ENCODE measurements at places on chromosomes 7 and 10. TPM values are rescaled to one million over a fixed set of nuclear protein-coding genes. Genes with fewer than 3 reads are reported as not detected.

Gene VWC2
- polyA plus RNA-seq, result 0.09 TPM

Gene GBX1
- 3.1 TPM for polyA plus RNA-seq

Gene SFMBT2
- 6.3 TPM for polyA plus RNA-seq

Gene CCDC172
- polyA plus RNA-seq, result not detected

Gene GPR26
- not detected for polyA plus RNA-seq

Gene FRAT1
- polyA plus RNA-seq, result 1.0 TPM

Gene OR2A42
- 0.34 TPM for polyA plus RNA-seq

Gene DDIT4
- 65.6 TPM for polyA plus RNA-seq

Gene LDB3
- 992 TPM for polyA plus RNA-seq

Gene HMX2
- not detected for polyA plus RNA-seq

Gene CDC123
- polyA plus RNA-seq, result 81.3 TPM

Gene SUN3
- polyA plus RNA-seq, result not detected

Gene ADCYAP1R1
- 6.7 TPM for polyA plus RNA-seq

Gene VWDE
- polyA plus RNA-seq, result 1.6 TPM

Gene WNT8B
- 0.10 TPM for polyA plus RNA-seq

Gene PON3
- polyA plus RNA-seq, result 3.8 TPM

Gene CYP3A7
- 0.24 TPM for polyA plus RNA-seq

Gene EPDR1
- 109 TPM for polyA plus RNA-seq

Gene AGAP4
- 18.1 TPM for polyA plus RNA-seq

Gene GALNT11
- polyA plus RNA-seq, result 30.1 TPM

Gene KCND2
- polyA plus RNA-seq, result 1.2 TPM

Gene C7orf33
- 1.1 TPM for polyA plus RNA-seq

Gene MOSPD3
- polyA plus RNA-seq, result 17.1 TPM

Gene FKBP6
- 0.23 TPM for polyA plus RNA-seq

Gene GRM3
- polyA plus RNA-seq, result not detected

Gene EZH2
- 20.1 TPM for polyA plus RNA-seq

Gene WEE2
- polyA plus RNA-seq, result 0.09 TPM

Gene PKD2L1
- polyA plus RNA-seq, result not detected

Gene EVX1
- polyA plus RNA-seq, result not detected

Gene ELFN1
- 4.7 TPM for polyA plus RNA-seq

Gene ADCY1
- polyA plus RNA-seq, result 9.9 TPM

Gene FBXO24
- polyA plus RNA-seq, result 1.0 TPM

Gene INHBA
- 3.4 TPM for polyA plus RNA-seq

Gene COL26A1
- polyA plus RNA-seq, result 1.5 TPM

Gene MMP21
- polyA plus RNA-seq, result 0.40 TPM

Gene PON1
- polyA plus RNA-seq, result 0.47 TPM

Data from forelimb muscle (tissue), 1 donor.